ENCODE measurements at places on chromosomes 16 and 17.

DNA sequence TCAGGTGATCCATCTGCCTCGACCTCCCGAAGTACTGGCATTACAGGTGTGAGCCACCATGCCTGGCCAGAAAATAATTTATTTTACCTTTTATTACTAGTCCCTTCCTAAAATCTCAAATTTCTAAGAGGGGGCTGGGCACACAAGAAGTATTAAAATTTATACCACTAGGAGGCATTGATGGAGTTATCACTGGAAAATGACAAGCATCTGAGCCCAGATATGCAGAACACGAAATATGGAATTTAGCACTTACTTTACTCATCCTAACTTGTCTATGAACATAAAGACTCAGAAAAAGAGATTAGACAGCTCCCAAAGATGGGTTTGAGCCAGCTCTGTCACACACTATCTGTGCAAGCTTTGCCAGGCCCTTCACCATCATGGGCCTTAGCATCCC is 46.4 kb downstream of the STAT5A start:
- DNase-seq, result no peak

DNA sequence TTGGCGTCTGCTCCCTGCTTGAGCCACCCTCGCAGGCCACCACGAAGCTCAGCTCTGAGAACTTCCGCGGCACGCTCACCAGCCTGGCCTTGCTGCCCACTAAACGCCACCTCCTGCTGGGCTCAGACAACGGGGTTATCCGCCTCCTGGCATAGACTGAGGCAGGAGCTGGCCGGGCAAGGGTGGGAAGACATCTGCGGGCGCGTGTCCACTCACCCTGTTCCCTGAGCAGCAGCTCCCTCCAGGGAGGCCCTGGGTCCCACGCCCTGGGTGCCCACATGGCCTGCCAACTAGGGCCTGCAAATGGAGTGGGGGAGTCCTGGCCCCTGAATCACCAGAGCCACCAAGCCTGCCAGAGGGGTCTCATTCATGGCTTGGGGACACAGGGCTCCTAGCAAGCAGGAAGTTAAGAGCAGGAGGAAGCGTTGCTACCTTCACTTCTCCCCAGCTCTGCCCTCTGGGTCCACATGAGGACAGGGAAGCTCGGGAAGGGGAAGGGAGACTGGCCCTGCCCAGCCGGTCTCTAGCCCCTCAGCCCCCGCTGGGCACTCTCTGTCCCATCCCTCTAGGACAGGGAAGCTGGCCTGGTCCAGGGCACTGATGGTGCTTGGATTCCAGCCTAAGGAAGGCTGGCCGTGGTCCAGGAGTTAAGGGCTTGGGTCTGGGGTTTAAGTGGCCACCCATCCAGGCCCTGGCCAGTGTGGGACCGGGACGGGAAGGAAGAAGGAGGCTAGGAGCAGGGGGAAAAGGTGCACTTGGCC is 5.0 kb upstream of the SERPINF2 start:
- DNase-seq, result no peak

- no peak for DNase-seq
Observed at GRCh38 chr16:50802961-50803360, 61.1 kb downstream of the CYLD start.

- no peak for DNase-seq
Observed at GRCh38 chr16:1524366-1524765, 9.1 kb upstream of the TMEM204 start.

DNA sequence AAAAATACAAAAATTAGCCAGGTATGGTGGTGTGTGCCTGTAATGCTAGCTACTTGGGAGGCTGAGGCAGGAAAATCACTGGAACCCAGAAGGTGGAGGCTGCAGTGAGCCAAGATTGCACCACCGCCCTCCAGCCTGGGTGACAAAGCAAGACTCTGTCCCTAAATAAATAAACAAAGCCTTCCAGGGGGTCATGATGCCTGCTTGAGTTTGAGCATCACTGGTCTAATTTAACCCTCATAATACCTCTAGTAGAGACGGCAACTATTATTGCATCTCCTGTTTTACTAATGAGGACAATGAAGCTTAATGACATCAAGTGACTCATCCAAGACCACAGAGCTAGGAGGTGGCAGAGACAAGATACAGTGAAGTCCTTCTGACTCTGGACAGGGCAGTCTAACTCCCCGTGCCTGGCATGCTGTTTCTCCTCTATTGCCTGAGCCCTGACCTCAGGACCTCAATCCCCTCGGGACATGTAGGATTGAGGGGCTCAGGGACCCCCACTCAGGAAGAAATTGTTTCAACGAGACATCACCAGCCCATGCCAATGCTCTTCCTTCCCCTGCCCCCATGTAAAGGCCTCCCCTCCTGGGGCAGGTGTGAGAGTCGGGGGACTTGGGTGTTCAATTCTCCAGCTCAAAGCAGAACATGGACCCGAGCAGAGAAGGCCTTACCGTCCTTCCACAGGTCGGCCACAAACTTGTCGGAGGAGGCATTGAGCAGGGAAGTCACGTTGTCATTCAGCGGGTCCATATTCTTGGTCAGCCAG is 102.9 kb downstream of the NDE1 start:
- DNase-seq, result no peak

DNA sequence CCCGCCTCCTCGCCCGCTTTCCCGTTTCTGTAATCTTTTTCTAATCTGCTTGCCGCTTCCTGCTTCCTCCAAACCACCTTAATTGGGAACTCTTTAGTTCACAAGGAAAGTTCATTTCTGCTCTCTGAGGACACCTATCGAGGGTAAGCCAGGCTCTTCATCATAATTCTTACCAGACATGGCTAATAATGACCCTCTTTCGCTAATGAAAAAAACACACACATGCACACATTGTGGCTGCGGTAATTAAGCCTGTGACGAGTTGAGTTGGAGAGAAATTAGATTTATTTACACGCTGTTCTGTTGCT is 100.6 kb downstream of the ZNF423 start:
- peak; percentile 49 for DNase-seq

Data from suppressor macrophage (primary cell).